Stimulated activated CD8-positive, alpha-beta memory T cell treated with anti-CD3 and anti-CD28 coated beads, Interleukin-2, amount 100 ng/mL, for 1 hour (primary cell): ENCODE measurements at places on chromosomes 6 and 20.

GRCh38 chr6:157328108-157328692, 4.9 kb upstream of the TMEM242 start:
- no peak for DNase-seq

DNA sequence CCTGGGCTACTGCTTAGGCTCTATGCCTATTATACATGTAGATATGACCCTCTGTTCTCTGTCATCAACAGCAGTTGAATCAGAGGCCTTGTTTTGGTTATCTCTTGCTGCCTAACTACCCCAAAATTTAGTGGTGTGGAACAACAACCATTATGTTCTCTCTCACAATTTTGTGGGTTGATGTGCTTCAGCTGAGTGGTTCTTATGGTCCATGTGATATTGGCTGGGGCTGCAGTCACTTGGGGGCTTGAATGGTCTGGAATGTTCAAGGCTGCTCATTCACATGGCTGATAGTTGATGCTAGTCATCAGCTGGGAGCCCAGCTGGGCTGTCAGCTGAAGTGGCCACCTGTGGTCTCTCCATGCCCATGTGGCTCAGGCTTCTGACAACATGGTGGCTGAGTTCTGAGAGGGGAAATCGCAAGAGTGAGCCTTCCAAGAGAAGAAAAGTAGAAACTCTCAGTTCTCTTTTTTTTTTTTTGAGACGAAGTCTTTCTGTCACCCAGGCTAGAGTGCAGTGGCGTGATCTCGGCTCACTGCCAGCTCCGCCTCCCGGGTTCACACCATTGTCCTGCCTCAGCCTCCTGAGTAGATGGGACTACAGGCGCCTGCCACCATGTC, 47.8 kb downstream of the SHLD1 start:
- no peak for DNase-seq

- DNase-seq, result no peak
Measured at GRCh38 chr6:72348926-72349325, 272.9 kb upstream of the KCNQ5 start.

- DNase-seq, result no peak
Measured at GRCh38 chr6:70008189-70008588, 141.8 kb downstream of the COL19A1 start.

DNA sequence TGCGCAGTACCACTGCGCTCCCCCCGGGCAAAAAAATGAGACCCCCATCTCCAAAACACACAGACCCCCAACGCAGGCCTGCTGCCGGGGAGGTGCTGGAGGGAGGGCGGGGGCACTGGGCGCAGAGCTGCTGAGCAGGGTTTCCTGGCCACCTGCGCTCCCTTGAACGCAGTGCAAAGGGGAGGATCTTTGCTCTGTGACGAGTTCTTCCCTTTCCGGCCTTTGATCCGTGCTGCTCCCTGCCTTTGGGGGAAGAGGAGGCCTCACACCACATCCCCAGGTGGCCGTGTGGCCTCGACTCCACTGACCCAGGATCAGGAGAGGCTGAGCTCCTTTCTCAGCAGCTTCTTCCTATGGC, 8.9 kb upstream of the COL20A1 start:
- no peak for DNase-seq

GRCh38 chr6:54191461-54191860, 80.2 kb downstream of the MLIP start:
- no peak for DNase-seq

- DNase-seq, result no peak
Measured at GRCh38 chr6:40672087-40672486, 84.9 kb upstream of the LRFN2 start.

- no peak for DNase-seq
Measured at GRCh38 chr6:16292942-16293341, 54.6 kb downstream of the GMPR start.

- DNase-seq, result no peak
Measured at GRCh38 chr20:17969884-17970409, 1.1 kb downstream of the MGME1 start.

DNA sequence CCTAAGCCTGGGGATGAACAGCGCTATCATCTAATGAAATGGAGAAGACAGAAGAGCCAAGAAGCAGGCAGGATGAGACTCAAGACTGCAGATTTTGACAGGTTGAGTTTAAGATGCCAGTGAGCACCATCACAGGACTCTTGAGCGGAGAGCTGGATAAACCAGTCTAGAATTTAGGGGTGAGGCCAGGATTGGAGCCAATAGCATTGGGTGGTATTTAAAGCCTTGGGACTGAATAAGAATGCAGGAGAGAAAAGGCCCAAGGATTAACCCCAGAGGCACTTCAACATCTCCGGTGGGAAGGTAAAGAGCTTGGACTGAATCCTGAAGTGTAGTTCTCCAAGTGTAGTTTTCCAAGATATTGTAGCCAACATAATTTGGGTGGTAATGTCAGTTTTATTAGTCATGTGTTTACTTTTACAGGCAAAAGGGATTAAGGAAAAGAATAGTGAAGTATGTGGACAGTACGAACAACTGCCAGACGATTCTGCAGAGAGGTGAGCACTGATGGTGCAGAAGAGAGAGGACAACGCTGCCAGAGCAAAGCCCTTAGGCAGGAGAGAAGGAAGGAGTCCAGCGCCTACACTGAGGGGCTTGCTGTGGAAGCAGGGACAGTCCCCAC, 85.2 kb downstream of the DTNBP1 start:
- no peak for DNase-seq
